Nasal cavity respiratory epithelium epithelial cell of viscerocranial mucosa (primary cell): ENCODE measurements at places on chromosomes 6 and 20. TPM values are rescaled to one million over a fixed set of nuclear protein-coding genes. Genes with fewer than 3 reads are reported as not detected.

OR2H1 gene
- not detected in 2 replicates for total RNA-seq

WFDC12 gene
- total RNA-seq: 8.9 TPM in 1 of 2 replicates, not detected in the other

OR12D1 gene
- total RNA-seq: not detected in 2 replicates

LY6G6D gene
- total RNA-seq: not detected in 2 replicates

HLA-DPB1 gene
- total RNA-seq: not detected in 2 replicates

BEND3 gene
- total RNA-seq: 5.1 and 11.2 TPM in 2 replicates

GPR63 gene
- total RNA-seq: 0.68 and 1.2 TPM in 2 replicates

LATS1 gene
- 10.9 and 18.9 TPM in 2 replicates for total RNA-seq

PTPRT gene
- not detected in 2 replicates for total RNA-seq

STX7 gene
- total RNA-seq: 15.4 and 39.7 TPM in 2 replicates

GFOD1 gene
- total RNA-seq: 33.8 and 41.4 TPM in 2 replicates

SIRPB1 gene
- total RNA-seq: not detected in 2 replicates

ERVFRD-1 gene
- total RNA-seq: not detected in 2 replicates

INSM1 gene
- not detected in 2 replicates for total RNA-seq

CALHM5 gene
- total RNA-seq: under 0.01 and 0.21 TPM in 2 replicates

DEFB124 gene
- not detected in 2 replicates for total RNA-seq

SSR1 gene
- 71.4 and 137 TPM in 2 replicates for total RNA-seq

IMPG1 gene
- not detected in 2 replicates for total RNA-seq

CPNE5 gene
- total RNA-seq: under 0.01 TPM in 1 of 2 replicates, not detected in the other

CCN2 gene
- 7.5 and 53.6 TPM in 2 replicates for total RNA-seq
